Fibroblast of villous mesenchyme (primary cell): ENCODE measurements at places on chromosomes 2 and 18. TPM values are rescaled to one million over a fixed set of nuclear protein-coding genes. Genes with fewer than 3 reads are reported as not detected.

GLS gene
- 375 and 519 TPM in 2 replicates for total RNA-seq

IL36B gene
- not detected in 2 replicates for total RNA-seq

PPP1R1C gene
- 0.32 and 2.2 TPM in 2 replicates for total RNA-seq

BMP10 gene
- total RNA-seq = not detected in 2 replicates

GKN2 gene
- not detected in 2 replicates for total RNA-seq

CDH7 gene
- total RNA-seq = under 0.01 TPM in 1 of 2 replicates, not detected in the other

SLC9A4 gene
- under 0.01 TPM in 1 of 2 replicates, not detected in the other for total RNA-seq

PSMG2 gene
- 65.7 and 66.9 TPM in 2 replicates for total RNA-seq

CUL3 gene
- 61.2 and 82.5 TPM in 2 replicates for total RNA-seq

ALPI gene
- total RNA-seq = not detected in 2 replicates

NPPC gene
- not detected in 2 replicates for total RNA-seq

ALK gene
- not detected in 2 replicates for total RNA-seq

IL36RN gene
- not detected in 2 replicates for total RNA-seq

SP140 gene
- total RNA-seq = 0.86 and 0.97 TPM in 2 replicates

C2orf78 gene
- not detected in 2 replicates for total RNA-seq

HS6ST1 gene
- 17.1 and 19.9 TPM in 2 replicates for total RNA-seq

RAB3GAP1 gene
- 73.4 and 100 TPM in 2 replicates for total RNA-seq

UGT1A8 gene
- under 0.01 TPM in 1 of 2 replicates, not detected in the other for total RNA-seq

HOXD3 gene
- 14.5 and 21.6 TPM in 2 replicates for total RNA-seq

FAM124B gene
- total RNA-seq = under 0.01 and 0.32 TPM in 2 replicates

PHOSPHO2 gene
- total RNA-seq = 2.6 and 3.5 TPM in 2 replicates
